ENCODE measurements at places on chromosomes 16 and 17. TPM values are rescaled to one million over a fixed set of nuclear protein-coding genes. Genes with fewer than 3 reads are reported as not detected.

DNA sequence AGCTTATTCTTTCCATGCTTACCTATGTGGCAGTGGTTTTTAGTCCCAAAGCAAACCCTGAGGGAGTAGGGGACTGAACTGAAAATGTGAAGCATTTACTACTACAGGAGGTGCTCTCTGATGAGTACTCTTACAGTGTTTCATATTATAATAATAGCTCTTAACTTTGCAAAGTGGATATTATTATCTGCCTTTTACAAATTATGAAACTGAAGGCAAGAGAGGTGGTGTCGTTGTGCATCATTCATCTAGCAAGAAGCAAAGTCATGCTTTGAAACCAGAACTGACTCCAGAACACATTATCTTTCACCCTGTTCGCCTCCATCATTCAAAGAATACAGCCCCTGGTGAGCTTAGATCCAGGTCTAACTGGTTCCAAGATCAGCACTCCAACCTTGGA lies 8.2 kb upstream of the KCNH6 start:
- no peak for DNase-seq

GRCh38 chr17:3385869-3386816 lies at the start of gene OR3A2:
Gene OR3A2, minus strand, starts transcription at chr17:3386308.
- no peak for DNase-seq

- DNase-seq = peak; percentile 24
Observed at GRCh38 chr17:19579867-19580565, 46.4 kb downstream of the SLC47A1 start.

GRCh38 chr16:66418165-66418962 lies 8.7 kb upstream of the BEAN1 start:
- DNase-seq = no peak

DNA sequence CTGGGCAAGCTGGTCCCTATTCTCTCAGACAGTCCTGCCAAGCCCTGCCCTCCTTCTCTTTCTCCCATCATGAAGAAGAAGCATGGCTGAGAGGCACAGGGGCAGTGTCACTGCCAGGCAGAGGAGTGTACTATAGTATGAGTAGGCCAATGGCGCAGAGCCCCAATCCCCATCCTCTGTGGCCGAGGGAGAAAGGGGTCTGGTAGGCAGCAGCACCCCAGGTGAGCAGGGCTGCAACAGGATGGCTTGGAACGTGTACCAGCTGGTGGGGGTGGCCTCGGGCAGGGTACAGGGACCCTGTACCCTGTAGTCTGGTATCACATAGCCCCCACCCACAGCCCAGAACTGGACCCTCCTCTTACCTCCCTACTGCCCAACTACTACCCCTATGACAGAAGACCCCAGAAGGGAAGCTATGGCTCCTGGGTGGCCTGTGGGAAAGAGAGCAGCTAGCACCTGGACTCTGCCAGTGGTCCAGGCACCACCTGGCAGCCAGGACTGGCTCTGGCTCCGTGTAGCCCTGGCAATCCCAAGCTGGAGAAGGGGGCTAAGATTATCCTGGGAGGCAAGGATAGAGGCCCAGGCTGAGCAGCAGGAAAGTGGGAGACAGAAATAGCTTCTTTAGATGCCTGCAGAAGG lies 4.4 kb downstream of the SMARCD2 start:
- DNase-seq = no peak

HEATR9 gene
- polyA plus RNA-seq = 0.28 TPM

KRT32 gene
- polyA plus RNA-seq = not detected

All from right lung (tissue), 10 donors.